ENCODE measurements at places on chromosomes 1 and 21. TPM values are rescaled to one million over a fixed set of nuclear protein-coding genes. Genes with fewer than 3 reads are reported as not detected.

EPHA10 gene
- polyA plus RNA-seq = not detected

IL22RA1 gene
- polyA plus RNA-seq = not detected

DNA sequence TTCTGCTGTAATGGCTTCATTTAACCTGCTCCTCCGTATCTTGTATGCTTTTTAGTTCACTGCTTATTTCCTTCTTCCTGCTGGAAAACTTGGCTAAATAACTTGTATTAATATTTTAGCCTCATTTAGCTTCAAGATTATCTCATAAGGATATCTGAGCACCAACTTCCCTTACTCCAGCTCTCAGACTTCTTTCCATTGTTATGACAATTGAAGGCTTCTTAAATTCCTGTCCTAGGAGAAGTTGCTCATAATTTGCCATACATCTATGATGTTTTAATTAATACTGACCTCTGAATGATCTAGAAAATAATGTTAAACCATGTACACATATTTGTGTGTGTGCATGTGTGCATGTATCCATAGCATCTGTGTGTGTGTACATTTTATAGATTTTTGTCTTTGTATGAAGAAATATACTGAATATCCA, 1524.4 kb upstream of the TPTE start:
- no peaks in the 10 kb centered on the region for H3K4me1 ChIP-seq
- no peak overlapping the region for H3K4me3 ChIP-seq
- no peaks in the 10 kb centered on the region for H3K27me3 ChIP-seq

RIPPLY3 gene
- polyA plus RNA-seq = 0.07 TPM

AKR1A1 gene
- polyA plus RNA-seq = 141 TPM

AGT gene
- 0.34 TPM for polyA plus RNA-seq

GRCh38 chr1:89611721-89612120, 21.2 kb upstream of the LRRC8C start:
- H3K4me3 ChIP-seq = no peak overlapping the region
- no peaks in the 10 kb centered on the region for H3K4me1 ChIP-seq
- DNase-seq = no peak

VTCN1 gene
- not detected for polyA plus RNA-seq

GRCh38 chr1:170694172-170694926, 30.4 kb downstream of the PRRX1 start:
- H3K4me1 ChIP-seq = peaks cover 19% of the 10 kb centered on the region
- H3K27me3 ChIP-seq = no peaks in the 10 kb centered on the region
- H3K27ac ChIP-seq = peak overlapping the region; percentile 22
- H3K4me3 ChIP-seq = no peak overlapping the region

GRCh38 chr21:40047993-40048730, 180.9 kb downstream of the PCP4 start:
- no peak overlapping the region for H3K27ac ChIP-seq
- no peaks in the 10 kb centered on the region for H3K36me3 ChIP-seq
- DNase-seq = no peak
- no peak overlapping the region for H3K4me3 ChIP-seq
- no peaks in the 10 kb centered on the region for H3K4me1 ChIP-seq
- H3K27me3 ChIP-seq = no peaks in the 10 kb centered on the region
